Stimulated activated CD4-positive, alpha-beta T cell treated with anti-CD3 and anti-CD28 coated beads, Interleukin-1b, Interleukin-23, amount 100 ng/mL, for 1 hour (primary cell): ENCODE measurements at places on chromosomes 11 and 22.

DNA sequence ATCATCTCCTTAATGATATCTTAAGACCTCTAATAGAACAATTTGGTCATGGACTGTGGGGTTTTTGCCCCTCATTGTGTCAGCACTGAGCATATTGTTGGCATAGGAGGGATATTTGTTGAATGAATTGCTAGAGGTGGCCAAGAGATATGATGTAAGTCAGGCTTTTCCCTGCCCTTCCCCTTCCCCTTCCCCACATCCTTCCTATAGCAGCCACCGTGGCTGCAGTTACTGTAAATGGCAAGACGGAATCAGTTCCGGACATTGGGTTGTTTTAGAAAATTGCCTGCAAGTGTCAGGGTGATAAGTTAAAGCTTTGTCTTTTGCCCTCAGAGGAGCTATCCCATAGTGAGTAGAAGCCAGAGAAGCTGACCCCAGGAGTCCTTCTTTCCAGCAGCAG, 23.0 kb downstream of the LIMK2 start:
- DNase-seq, result no peak

DNA sequence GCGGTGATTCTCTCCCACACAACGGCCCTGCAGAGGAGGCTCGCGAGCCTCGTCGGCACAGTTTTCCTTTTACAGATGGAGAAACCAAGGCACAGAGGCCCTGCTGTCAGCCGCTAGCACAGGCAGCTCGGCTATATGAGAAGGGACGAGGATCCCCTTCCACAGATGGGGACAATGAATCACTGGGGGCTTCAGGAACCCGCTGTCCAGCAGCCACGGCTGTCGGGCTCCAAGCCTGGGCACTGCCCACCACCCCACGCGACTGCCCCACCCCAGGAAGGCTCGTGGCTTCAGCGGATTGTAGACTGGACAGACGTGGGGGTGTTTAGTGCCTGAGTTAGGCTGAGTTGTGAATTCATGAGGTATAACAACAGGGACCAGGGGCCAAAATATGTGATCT, 17.2 kb upstream of the FGF3 start:
- no peak for DNase-seq

GRCh38 chr11:109734566-109734965, 312.6 kb downstream of the C11orf87 start:
- no peak for DNase-seq

DNA sequence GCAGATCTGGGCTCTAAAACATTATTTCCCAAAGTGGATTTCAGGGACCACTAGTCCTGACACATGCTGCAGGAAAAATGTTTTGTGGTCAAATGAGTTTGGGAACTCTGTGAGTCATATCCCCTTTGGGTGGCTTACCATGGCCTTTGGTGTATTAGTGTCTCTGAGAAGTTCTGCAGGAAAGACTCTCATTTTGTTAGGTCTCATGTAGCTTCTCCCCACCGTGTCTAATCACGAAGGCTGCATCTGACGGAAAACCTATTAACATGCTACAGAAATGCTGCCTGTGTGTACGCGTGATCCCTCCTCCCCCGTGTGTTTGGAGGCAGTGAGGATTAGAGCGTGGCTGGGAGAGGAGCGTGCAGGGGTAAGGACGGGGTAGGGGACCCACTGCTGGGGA, 191.7 kb downstream of the ST3GAL4 start:
- no peak for DNase-seq

- DNase-seq, result no peak
These were observed 10.4 kb upstream of the HSPA8 start for GRCh38 chr11:123072332-123072761.

DNA sequence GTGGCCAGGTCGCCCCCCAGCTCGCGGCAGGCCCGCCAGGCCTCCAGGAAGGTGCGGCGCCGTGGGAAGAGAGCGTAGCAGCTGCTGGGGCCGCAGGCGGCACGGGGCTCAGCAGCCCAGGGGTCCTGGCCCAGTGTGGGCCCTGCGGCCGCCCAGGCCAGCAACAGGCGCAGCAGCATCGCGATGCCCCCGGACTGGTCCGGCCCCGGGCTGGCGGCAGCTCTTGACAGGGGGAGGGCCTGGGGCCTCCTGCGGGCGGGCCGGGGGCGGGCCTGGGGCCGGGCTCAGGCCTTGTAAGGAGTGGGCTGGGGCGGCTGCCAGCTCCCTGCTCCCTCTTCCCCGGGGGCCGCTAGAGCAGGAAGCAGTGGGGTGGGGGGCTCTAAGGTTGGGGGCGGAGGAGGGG, at the start of gene CD248:
CD248 (minus strand) TSS at position 196 of the 403 bp plus-strand sequence; CDS start at position 179, 17 bp downstream.
- DNase-seq, result no peak

DNA sequence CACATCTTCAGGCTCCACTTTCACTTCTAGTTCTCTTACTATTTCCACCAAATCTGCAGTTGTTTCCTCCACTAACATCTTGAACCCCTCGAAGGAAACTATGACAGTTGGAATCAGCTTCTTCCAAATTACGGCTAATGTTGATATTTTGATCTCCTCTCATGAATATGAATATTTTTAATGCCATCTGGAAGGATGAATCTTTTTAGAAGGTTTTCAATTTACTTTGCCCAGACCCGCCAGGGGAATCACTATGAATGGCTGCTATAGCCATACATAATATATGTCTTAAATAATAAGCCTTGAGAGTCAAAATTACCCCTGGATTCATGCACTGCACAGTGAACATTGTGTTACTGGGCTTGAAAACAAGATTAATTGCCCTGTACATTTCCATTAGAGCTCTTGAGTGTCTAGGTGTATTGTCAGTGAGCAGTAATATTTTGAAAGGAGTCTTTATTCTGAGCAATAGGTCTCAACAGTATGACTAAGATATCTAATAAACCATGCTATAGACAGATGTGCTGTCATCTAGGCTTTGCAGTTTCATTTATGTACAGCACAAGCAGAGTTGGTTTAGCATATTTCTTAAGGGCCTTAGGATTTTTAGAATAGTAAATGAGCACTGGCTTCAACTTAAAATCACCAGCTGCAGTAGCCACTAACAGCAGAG, 48.3 kb upstream of the LRRC55 start:
- no peak for DNase-seq

- no peak for DNase-seq
These were observed 830 bp upstream of the SPDYC start for GRCh38 chr11:65169164-65169641.

GRCh38 chr11:104704146-104704830, 194.0 kb downstream of the CASP12 start:
- no peak for DNase-seq

DNA sequence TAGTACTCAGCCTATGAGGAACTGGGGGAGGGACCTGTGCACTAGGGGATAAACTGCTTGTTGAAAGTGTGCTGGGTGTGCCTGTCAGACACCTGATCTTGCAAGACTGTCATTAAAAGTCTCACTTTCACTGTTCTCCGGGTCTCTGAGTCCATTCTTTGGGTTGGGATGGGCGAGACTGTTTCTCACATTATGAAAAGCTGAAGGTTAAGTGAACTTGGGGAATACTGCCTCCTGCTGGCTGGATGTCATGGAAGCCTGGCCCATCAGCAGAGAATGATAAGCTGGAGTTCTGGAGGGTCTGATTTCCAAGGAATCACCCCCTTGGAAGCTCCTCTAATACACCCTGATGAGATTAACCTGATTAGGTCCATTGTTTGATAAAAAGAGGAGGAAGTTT, 9.0 kb upstream of the VPREB1 start:
- no peak for DNase-seq

GRCh38 chr22:31604137-31604705, 57.8 kb downstream of the PISD start:
- DNase-seq, result no peak

DNA sequence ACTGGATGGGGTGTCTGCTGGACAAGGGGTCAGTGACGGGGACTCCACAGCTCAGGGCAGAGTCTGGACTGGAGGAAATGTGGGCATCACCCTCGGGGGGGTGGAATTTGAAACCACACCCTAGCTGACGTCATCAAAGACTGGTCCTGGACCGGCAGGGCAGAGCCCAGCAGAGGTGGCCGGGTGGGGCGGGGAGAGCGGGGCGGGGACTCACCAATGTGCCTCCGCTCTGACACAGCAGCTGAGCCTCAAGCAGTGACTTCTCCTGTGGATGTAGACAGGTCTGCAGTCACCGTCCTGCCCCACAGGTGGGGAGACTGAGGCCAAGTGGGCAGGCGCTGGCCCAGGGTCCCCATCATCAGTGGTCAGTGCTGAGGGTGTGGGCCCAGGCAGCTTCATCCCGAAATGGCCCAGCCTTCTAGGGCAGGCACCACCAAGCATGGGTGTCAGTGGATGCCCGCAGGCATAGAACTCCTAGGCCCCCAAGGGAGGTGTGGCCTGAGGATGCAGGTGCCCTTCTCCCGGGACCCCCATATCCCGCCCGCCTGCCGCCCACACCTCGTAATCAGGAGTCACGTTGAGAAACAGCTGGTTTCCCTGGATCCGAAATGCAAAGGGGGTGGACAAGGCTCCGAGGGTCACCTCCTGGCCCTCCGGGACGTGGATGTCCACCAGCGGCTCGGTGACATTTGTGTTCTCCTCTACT, 603 bp downstream of the CDHR5 start:
- no peak for DNase-seq

- DNase-seq, result no peak
These were observed 3.2 kb downstream of the DERL3 start for GRCh38 chr22:23835484-23836144.

- no peak for DNase-seq
These were observed 60.7 kb downstream of the STK33 start for GRCh38 chr11:8533332-8533731.
